ENCODE measurements at places on chromosomes 7 and 10.

DNA sequence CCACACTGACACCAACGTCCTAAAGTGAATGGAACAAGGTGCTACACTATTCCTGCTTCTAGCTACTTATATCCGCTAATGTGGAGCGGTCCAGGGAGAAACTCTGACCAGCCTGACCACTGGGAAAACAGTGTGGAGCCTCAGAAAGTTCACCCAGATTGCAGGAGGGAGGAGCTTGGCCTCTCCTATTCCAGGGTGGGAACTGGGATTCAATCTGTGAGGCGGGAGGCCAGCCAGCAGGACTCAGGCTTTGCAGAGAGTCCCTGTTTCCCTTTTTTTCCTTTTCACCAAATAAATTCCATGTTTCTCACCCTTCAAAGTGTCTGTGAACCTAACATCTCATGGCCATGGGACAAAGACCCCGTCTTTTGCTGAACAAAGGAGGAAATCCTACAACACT, 86.4 kb upstream of the SEMA3C start:
- no peak for DNase-seq

- DNase-seq = no peak
Observed at GRCh38 chr7:120949393-120949911, 1.1 kb upstream of the ING3 start.

DNA sequence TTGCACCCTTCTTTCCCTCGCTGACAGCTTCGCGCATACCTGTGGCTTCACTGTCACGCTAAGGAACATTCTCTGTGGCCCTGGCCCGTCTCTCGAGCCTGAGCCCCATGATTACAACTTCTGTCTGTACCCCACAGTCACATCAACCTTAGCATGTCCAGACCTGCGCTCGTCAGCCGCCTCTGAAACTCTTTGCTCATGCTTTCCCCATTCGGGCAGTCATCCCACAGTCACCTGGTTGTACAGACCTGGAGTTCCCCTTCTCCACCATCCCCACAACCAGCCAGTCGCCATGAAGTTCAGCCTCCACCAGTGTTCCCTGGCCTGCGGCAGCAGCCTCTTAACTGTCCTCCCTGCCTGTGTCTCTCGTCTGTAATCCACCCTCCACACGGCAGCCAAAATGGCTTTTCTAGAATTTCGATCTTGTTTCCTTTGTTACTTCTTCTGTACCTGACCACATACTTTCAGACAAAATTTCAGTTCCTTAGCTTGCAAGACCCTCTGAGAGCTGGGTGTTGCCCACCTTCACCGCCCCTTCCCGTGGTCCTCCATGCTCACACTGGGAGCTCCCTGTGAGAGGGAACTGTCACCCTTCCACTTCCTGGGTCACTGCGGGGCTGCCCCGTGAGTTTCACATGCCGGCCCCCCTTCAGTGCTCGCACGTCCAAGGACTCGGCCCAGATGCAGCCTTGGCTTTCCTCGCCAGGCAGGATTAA, 229.2 kb downstream of the CELF2 start:
- no peak for DNase-seq

DNA sequence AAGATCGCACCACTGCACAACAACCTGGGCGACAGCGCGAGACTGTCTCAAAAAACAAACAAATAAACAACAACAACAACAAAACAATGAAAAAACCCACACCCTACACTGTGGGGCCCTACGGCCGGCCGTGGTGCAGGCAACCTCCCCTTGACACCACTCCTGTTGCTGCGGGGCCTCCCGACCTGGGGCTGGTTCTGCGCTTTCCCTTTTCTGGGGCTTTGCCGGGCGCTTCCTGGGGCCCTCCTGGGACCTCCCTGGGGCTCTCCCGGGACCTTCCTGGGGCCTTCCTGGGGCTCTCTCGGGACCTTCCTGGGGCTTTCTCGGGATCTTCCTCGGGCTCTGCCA, 46.6 kb downstream of the INSIG1 start:
- DNase-seq = no peak

- no peak for DNase-seq
Observed at GRCh38 chr7:23438171-23438570, 32.1 kb downstream of the IGF2BP3 start.

DNA sequence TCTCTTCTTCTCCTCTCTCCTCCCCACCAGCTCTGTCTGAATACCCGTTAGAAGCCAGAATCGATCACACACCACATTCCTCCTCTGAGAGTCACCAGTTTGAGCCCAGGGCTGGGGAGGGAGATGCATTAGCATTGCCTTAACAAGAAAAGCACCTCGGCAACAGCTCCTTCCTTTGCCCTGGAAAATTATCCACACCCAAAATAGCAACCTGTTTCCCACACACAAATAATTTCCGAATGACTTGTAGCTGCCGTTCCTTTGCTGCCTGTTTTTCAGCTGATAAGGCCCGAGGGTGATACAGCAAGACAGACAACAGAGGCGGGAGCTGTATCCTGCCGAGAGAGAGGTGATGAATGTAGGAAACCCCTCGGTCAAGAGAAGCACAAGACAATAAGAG, 91.3 kb downstream of the CPXM2 start:
- no peak for DNase-seq

- no peak for DNase-seq
Observed at GRCh38 chr10:97713339-97713825, at the start of gene MARVELD1. MARVELD1 (plus strand) TSS chr10:97713730; CDS start chr10:97713877, 147 bp downstream.

- DNase-seq = no peak
Observed at GRCh38 chr10:2920637-2921036, 146.7 kb upstream of the PFKP start.

- no peak for DNase-seq
Observed at GRCh38 chr10:28366994-28367393, 64.1 kb upstream of the MPP7 start.

GRCh38 chr10:58920655-58921003, 255.8 kb upstream of the PHYHIPL start:
- DNase-seq = no peak

DNA sequence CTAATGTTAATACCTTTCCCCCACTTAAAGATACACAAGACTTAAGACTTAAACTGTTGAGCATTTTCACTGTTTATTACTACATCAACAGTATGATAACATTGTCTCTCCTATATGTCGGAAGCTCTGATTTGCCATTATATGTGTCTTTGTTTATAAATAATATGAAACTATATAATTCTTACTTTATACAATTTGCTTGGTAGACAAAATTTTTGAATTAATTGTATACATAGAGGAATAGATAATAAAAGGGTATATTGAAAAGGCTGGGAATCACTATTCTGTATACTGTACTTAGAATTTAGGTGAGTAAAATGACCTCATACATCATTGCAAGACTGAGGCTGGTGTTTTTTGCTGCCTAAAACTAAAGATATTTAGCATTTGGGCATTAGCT, 82.1 kb upstream of the HDAC9 start:
- no peak for DNase-seq

GRCh38 chr10:13634207-13634606, 47.4 kb downstream of the PRPF18 start:
- DNase-seq = no peak

DNA sequence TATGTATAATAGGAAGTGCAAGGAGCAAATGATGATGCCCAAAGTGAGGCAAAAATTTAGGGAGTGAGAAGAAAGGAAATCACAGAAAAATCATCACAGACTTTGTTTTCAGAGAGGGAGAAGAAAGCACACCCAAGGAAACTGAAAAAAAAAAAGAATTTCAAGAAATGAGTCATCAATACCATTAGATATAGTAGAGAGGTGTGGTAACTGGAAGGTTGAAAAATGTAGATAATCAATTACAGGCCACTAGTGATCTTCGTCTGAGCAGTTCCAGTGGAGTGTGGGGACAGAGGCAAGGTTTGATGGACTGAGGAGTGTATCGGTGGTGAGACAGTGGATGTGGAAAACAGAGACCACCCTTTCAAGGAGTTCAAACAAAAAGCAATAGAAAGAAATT, 31.7 kb downstream of the ASB4 start:
- DNase-seq = no peak

DNA sequence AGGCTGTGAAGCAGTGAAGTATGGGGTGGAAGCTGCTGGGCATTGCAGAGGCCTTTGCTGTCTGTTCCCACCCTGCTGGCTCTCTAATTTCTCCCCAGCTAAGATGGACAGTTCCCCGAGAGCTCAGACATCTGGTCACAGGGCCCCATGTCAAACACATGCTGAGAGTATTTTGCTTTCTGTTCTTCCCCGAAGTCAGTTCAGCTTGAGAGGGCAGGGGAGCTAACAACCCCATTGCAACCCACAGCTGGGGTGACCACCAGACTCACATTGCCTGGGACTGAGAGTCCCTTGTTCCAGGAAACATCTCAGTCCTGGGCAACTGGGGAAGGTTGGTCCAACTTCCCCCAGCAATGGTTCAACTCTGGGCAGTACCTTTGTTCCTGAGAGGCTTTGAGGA, 52.8 kb downstream of the ABCA13 start:
- DNase-seq = no peak

GRCh38 chr7:95675632-95676031, 79.3 kb upstream of the PDK4 start:
- no peak for DNase-seq

DNA sequence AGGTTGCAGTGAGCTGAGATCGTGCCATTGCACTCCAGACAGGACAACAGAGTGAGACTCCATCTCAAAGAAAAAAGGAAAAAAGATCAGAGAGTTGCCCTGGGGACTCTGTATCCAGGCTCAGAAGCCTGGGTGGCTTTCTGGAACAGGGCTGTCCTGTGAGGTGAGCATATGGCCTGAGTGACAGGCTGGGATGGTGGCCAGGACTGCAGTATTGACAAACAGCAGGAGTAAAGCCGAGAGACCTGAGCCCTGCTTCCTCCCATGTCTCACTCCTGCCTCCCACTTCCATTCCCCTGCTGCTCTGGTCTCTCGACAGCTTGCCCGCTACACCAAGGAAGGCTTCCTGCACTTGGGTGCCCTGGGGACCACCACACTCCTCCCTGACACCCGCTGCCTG, 578.5 kb downstream of the GALNT17 start:
- no peak for DNase-seq

Measured in CD4-positive, alpha-beta T cell treated with Interleukin-12 subunit alpha and Interleukin-12 subunit beta, for 1 hour (primary cell).